Breast epithelium (tissue), 4 donors: ENCODE measurements at places on chromosomes 11 and 22. TPM values are rescaled to one million over a fixed set of nuclear protein-coding genes. Genes with fewer than 3 reads are reported as not detected.
A peak's percentile ranks its signal among the peaks of the same experiment; 100 is the strongest.

DNA sequence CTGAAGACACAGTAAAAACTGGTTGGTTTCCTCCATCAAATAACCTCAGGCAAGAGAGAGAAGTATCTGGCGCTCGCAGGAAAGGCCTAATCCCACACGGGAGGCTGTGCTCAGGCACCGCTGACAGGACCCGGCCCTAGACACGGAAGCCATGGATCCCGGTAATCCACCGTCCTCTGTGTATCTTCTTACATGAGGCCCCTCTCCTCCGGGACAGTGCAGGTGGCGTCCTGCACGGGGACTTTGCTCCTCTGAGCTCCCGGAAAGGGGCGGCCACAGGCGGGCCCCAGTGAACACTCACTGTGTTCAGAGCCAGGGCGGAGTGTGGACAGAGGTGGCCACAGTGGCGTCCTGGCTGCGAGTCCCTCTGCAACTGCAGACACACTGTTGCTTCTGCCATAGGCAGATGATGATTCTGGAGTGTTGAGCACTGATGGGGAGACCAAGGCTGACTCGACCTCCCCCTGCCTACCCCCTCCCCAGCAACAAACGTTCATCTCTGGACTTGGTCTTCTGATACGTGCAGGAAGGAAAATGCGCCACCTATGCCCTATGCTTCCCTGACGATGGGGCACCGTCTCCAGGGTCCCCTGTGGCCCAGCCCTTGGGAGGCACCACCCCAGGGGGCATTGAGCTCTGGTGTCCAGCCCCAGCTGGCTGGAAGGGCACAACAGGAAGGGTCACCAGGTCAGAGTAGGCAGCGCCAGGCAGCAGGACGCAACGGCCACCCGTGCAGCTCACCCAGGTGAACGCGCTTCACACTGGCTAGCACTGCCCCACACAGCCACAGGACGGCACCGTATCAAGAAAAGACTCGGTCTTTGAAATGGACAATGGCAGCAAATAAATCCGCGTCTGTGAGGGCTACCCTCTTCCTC lies 95.7 kb downstream of the TRMU start:
- no peak for DNase-seq
- no peaks in the 10 kb centered on the region for H3K36me3 ChIP-seq
- H3K27me3 ChIP-seq, result no peaks in the 10 kb centered on the region

- no peak overlapping the region for H3K27ac ChIP-seq
- no peaks in the 10 kb centered on the region for H3K36me3 ChIP-seq
- H3K4me3 ChIP-seq, result no peak overlapping the region
- H3K4me1 ChIP-seq, result no peaks in the 10 kb centered on the region
Observed at GRCh38 chr22:44247346-44247745, 65.4 kb downstream of the SHISAL1 start.

Gene MAML2
- total RNA-seq, result 82.8 TPM

- no peaks in the 10 kb centered on the region for H3K27me3 ChIP-seq
- no peaks in the 10 kb centered on the region for H3K36me3 ChIP-seq
- peak overlapping the region; percentile 88 for H3K27ac ChIP-seq
- H3K4me3 ChIP-seq, result peak overlapping the region; percentile 64
- no peaks in the 10 kb centered on the region for H3K4me1 ChIP-seq
Observed at GRCh38 chr11:2700415-2701211, 819 bp upstream of the KCNQ1OT1 start.

Gene ABCC8
- total RNA-seq, result 10.5 TPM

GRCh38 chr11:5364214-5364613 lies 12.9 kb downstream of the OR51B6 start:
- H3K4me1 ChIP-seq, result no peaks in the 10 kb centered on the region
- H3K36me3 ChIP-seq, result no peaks in the 10 kb centered on the region
- DNase-seq, result no peak

Gene LRRN4CL
- 13.6 TPM for total RNA-seq

Gene ROBO4
- 11.9 TPM for total RNA-seq

Gene MYBPC3
- total RNA-seq, result under 0.01 TPM

Gene SHANK3
- 5.9 TPM for total RNA-seq

DNA sequence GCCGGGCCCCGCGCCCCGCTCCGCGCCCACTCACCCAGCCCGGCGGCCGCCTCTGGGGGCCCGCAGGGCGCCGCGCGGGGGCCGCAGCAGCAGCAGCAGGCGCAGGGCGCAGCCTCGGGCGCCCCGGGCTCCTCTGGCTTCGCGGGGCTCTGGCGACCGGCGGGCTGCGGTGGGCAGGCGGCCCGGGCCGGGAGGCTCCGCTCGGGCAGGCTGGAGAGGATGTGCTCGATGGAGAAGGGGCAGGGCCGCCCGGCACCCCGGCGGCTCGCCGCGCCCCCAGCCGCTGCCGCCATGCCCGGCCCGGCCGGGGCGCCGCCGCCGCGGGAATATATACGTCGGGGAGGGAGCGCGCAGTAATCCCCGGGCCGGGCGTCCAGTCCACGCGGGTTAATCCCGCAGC lies at the start of gene GSC2:
GSC2 (minus strand) TSS at position 302 of the 400 bp plus-strand sequence; CDS start at position 293, 9 bp downstream.
- no peak within 1 kb of the TSS for H3K27ac ChIP-seq
- DNase-seq, result no peak
- peaks cover 7% of the 10 kb centered on the region for H3K27me3 ChIP-seq
- no peaks in the 10 kb centered on the region for H3K4me1 ChIP-seq

Gene PATE4
- total RNA-seq, result not detected

GRCh38 chr11:2798951-2799761 lies 86.4 kb downstream of the CDKN1C start:
- no peaks in the 10 kb centered on the region for H3K4me1 ChIP-seq
- no peaks in the 10 kb centered on the region for H3K36me3 ChIP-seq
- H3K4me3 ChIP-seq, result no peak overlapping the region
- H3K27ac ChIP-seq, result no peak overlapping the region

Gene PKDREJ
- not detected for total RNA-seq

Gene NAALAD2
- 1.8 TPM for total RNA-seq

Gene IL17RA
- 25.3 TPM for total RNA-seq

GRCh38 chr11:30171661-30172060 lies 59.2 kb upstream of the FSHB start:
- H3K4me3 ChIP-seq, result no peak overlapping the region
- no peak for DNase-seq
- no peaks in the 10 kb centered on the region for H3K4me1 ChIP-seq
- no peaks in the 10 kb centered on the region for H3K27me3 ChIP-seq

DNA sequence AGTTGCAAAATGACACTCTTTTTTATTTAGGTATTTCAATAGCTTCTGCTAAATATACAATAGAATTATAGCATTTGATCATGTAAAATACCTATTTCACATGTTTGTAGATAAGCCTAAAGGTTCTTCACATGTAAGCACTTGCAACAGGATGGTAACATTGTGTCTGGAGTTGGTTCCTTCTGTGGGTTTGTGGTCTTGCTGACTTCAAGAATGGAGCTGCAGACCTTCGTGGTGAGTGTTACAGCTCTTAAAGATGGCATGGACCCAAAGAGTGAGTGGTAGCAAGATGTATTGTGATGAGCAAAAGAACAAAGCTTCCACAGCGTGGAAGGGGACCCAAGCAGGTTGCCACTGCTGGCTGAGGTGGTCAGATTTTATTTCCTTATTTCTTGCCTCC lies 246.4 kb upstream of the PDGFD start:
- no peaks in the 10 kb centered on the region for H3K27me3 ChIP-seq
- H3K4me1 ChIP-seq, result no peaks in the 10 kb centered on the region
- no peak for DNase-seq
- H3K27ac ChIP-seq, result no peak overlapping the region
- H3K36me3 ChIP-seq, result no peaks in the 10 kb centered on the region

DNA sequence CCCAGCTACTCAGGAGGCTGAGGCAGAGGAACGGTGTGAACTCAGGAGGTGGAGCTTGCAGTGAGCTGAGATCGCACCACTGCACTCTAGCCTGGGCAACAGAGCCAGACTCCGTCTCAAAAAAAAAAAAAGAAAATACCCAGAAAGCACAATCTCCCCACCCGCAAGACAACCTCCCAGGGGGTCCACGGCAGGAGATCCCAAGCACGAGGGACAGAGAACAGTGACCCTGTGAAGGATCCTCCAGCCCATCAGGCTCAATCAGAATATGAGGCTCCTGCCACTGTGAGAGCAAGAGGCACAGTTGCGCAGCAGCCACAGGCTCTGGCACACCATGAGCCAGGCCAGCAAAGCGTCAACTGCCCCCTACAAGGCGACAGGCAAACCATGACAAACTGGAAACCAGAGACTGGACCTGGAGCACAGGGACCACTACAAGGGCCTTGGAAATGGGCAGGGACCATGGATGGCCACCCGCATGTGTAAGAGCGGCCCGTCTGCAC lies 164.8 kb upstream of the GRK3 start:
- no peak overlapping the region for H3K27ac ChIP-seq
- H3K36me3 ChIP-seq, result no peaks in the 10 kb centered on the region

- peak overlapping the region; percentile 72 for H3K4me3 ChIP-seq
- peaks cover 9% of the 10 kb centered on the region for H3K4me1 ChIP-seq
- H3K27ac ChIP-seq, result peak overlapping the region; percentile 96
- no peak for DNase-seq
- no peaks in the 10 kb centered on the region for H3K27me3 ChIP-seq
Observed at GRCh38 chr22:20080776-20081654, 974 bp downstream of the DGCR8 start.

GRCh38 chr11:61868571-61869428 lies 22.5 kb downstream of the FADS3 start:
- H3K27me3 ChIP-seq, result no peaks in the 10 kb centered on the region
- H3K4me1 ChIP-seq, result no peaks in the 10 kb centered on the region
- DNase-seq, result no peak
- no peak overlapping the region for H3K4me3 ChIP-seq
- no peaks in the 10 kb centered on the region for H3K36me3 ChIP-seq

- H3K27ac ChIP-seq, result no peak overlapping the region
- DNase-seq, result no peak
- no peaks in the 10 kb centered on the region for H3K36me3 ChIP-seq
- H3K4me3 ChIP-seq, result no peak overlapping the region
Observed at GRCh38 chr11:71097506-71098240, 154.7 kb downstream of the SHANK2 start.

Gene PHRF1
- 22.1 TPM for total RNA-seq

DNA sequence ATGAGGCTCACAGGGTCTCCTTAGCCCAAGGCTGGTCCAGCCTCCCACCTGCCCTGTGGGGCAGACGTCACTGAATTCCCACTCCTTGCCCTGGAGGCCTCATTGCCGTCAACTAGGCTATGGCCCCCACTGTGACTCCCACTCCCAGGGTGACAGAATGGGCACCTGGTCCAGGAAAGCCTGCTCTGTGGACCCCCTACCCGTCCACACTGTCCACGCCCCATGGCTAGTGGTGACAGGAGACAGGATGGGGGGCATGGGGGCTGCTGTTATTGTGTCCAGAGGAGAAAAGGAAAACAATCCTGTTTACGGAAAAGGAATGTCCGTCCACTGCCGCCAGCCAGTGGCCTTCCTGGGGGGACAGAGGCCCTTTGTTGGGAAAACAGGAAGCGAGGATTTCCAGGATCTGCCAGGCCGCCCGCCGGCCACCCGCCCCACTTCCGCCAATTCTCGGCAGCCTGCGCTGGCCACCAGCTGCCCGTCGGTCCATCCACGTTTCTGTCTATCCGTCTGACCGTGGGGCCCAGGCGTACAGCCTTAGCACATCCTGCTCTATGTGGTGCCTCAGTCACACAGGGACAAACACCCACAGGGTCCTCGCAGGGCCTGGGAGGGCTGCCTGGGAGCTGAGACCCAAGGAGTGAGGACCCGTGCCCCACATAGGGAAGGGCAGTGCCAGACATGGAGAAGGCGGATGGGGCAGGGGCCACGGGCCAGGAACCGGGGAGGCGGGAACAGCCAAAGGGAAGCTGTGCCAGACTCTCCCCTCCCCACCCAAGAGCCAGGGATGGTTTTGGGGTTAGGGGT lies 19.5 kb downstream of the CRELD2 start:
- DNase-seq, result no peak
- H3K27me3 ChIP-seq, result no peaks in the 10 kb centered on the region
- no peaks in the 10 kb centered on the region for H3K36me3 ChIP-seq
- H3K27ac ChIP-seq, result peak overlapping the region; percentile 94
- H3K4me3 ChIP-seq, result peak overlapping the region; percentile 64

DNA sequence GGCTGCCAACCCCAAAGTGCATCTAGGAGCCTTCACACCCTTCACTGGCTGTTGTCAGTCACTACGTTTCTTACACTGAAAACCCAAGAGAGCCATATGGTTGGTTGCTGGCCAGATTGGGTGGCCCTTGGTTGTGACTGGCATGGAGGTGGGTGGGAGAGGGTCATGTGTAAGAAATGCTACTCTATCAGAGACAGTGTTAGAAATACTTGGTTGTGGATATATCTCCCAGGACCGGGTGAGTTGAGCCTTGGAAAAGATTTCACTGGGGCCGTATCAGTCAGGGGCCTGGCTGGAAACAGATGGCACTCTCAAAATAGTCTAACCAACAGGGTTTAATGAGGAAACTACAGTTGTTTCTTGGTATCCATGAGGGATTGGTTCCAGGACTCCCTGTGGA lies 15.2 kb downstream of the ENDOD1 start:
- peaks cover 5% of the 10 kb centered on the region for H3K4me1 ChIP-seq
- no peaks in the 10 kb centered on the region for H3K36me3 ChIP-seq
- no peak for DNase-seq
- no peaks in the 10 kb centered on the region for H3K27me3 ChIP-seq
- H3K27ac ChIP-seq, result no peak overlapping the region

Gene CCDC116
- total RNA-seq, result 0.33 TPM

GRCh38 chr11:18050848-18051247 lies 4.8 kb upstream of the TPH1 start:
- no peak overlapping the region for H3K4me3 ChIP-seq
- H3K27me3 ChIP-seq, result no peaks in the 10 kb centered on the region
- no peaks in the 10 kb centered on the region for H3K36me3 ChIP-seq
- H3K4me1 ChIP-seq, result no peaks in the 10 kb centered on the region

DNA sequence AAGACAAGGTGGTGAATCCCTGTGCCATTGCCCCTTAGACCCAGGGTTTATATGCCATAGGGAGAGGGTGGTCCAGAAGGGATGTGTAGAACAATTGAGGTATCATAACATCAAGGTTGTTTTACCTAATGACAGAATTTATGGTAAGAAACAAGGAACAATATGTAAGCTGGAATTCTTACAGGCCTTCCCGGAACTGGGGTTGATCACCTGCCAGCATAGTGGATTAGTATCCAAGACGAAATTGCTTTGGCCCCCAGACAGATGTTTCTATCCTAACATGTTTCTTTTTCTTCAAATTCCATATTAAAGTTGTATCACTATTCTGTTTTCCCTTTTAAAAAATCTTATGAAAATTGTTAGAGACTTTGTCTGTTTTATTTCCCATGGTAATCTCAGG lies 343.8 kb upstream of the ANO3 start:
- no peaks in the 10 kb centered on the region for H3K4me1 ChIP-seq
- no peaks in the 10 kb centered on the region for H3K27me3 ChIP-seq
- no peaks in the 10 kb centered on the region for H3K36me3 ChIP-seq
- H3K4me3 ChIP-seq, result no peak overlapping the region
- no peak overlapping the region for H3K27ac ChIP-seq

Gene PHF21B
- total RNA-seq, result not detected

Gene JAML
- 15.7 TPM for total RNA-seq

Gene CCDC157
- 7.5 TPM for total RNA-seq

Gene ADM2
- 0.59 TPM for total RNA-seq

Gene OR2D2
- 0.44 TPM for total RNA-seq

Gene TMEM121B
- total RNA-seq, result not detected

Gene DNAJC24
- total RNA-seq, result 24.6 TPM

Gene MUC5AC
- not detected for total RNA-seq
